ENCODE measurements at places on chromosomes 3 and 15.

DNA sequence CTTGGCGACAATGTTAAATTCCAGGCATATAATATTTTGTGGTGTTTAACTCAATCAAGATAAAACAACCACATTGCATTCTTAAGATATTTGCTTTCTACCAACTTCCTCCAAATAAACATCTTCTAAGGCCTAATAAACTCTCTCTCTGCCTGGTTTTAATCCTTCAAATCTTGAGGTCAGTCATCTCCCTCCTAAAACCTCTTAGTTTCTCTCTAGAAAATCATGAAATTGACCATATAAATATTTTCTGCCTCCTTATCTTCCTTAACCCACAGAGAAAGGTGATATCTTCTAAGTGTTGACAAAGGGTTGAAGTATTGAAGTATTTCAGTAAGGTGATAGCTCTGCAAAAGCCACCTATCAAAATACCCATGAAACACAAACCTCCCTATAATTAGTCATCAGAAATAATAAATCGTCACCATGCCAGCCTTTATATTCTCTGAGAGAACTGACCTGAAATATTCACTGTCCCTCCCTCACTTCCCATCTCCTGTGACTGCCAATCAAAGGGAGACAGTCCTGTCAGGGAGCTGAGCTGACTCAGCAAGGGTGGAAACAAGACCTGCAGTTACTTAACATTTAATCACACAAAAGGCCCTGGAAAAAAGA is 1261.1 kb downstream of the ROBO1 start:
- no peak for DNase-seq

- DNase-seq, result no peak
These were observed 27.9 kb downstream of the CYP8B1 start for GRCh38 chr3:42847731-42848130.

GRCh38 chr3:60504827-60505457 is 746.3 kb downstream of the FHIT start:
- DNase-seq, result no peak

DNA sequence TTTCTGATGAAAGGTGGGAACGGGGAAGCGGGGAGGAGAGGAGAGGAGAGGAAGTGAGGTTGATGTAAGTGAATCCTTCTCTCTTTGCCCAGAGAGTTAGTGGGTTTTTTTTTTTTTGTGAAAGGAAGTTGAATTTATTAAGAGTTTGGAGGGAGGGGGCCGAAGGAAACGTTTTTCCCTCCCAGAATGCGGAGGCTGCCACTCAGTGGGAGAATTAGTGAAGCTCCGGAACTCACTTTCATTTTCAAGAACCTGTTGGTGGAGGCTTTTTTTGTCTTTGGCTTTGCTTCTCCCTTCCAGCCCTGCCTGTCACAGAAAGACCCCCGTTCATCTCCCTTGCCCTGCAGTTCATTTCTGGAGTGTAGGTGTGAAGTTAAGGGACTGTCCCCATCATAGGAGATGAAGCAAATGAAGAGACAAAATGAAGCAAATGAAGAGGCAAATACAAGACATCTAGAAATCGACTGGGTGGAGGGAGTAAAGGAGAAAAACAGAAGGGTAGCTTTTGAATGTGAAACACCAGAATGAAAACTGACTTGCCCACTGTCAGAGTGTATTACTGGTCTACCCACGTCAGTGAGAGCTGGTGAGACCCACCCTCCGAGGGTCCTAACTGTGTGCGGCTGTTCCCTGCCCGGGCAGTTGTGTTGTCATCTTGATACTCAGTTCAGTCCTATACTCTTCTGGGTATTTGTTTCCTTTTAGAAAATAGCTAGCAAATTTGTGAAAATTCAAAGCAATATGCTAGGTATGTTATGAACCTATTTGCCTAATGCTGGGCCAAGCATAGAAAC is 91.5 kb downstream of the ITPR1 start:
- DNase-seq, result no peak

DNA sequence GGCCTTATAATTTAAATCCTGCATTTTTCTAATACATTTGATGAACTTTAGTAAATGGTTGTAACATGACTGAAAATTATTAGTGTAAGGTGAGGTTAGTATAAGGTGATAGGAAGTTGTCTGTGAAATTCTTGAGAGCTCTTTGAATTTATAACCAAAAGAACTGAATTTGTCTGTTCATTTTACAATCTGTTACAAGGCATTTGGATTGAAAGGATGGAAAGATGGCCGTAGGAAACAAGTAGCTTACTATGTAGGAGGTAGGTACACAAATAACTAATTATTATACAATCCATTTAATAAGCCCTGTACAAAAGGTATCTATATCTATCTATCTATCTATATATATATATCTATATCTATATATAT is 6.6 kb downstream of the DIPK2A start:
- DNase-seq, result no peak

DNA sequence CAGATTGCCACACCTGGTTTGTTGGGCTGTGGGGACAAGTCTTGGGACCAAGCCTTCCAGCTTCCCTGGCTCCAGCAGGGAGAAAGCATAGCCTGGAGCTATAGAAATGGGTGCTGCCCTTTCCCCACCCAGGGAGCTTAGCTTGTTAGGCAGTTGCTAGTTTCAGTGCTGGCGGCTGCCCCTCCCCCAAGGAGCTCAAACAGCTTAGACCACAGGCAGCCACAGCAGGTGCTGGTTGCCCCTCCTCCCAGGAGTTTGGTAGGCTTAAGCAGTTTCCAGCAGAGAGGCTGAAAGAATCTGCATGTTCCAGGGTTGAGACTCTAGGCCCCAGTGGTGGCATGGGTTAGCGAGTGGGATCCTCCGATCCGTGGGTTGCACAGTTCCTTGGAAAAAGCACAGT is 889.7 kb downstream of the IGSF11 start:
- no peak for DNase-seq

- DNase-seq, result no peak
These were observed 7.4 kb downstream of the RPL14 start for GRCh38 chr3:40464339-40465110.

DNA sequence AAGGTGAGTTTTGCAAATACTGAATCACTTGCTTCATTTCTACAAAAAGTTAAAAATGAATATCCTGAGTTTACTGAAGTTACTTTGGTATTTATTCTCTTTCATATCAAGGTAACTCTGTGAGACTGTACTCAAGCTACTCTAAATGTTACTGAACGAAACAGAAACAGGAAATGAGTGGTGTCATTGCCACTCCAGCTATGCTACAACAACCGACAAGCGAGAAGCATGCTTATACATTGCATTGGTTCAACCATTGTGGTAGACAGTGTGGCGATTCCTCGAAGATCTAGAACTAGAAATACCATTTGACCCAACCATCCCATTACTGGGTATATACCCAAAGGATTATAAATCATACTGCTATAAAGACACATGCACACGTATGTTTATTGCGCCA is 313.2 kb upstream of the THBS1 start:
- DNase-seq, result no peak

GRCh38 chr15:76169018-76169417 is 109.2 kb downstream of the TMEM266 start:
- no peak for DNase-seq

DNA sequence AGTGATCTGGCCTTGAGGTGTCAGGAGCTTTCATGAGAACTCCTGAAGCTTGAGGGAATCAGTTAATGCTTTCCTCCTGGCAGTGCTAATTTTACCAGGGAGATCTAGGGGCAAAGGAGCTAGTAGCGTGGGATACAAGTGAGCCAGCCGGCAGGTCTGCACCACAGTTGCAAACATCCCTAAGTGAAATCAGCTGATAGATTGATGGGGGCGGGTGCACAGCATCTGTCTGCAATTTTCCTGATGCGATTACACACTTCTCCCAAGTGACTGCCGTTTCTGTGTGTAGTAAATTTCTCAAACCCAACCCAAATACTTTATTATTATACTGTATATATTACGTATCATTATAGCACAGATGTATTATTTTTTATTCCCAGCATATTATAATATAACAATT is 304.5 kb downstream of the AGBL1 start:
- DNase-seq, result no peak

DNA sequence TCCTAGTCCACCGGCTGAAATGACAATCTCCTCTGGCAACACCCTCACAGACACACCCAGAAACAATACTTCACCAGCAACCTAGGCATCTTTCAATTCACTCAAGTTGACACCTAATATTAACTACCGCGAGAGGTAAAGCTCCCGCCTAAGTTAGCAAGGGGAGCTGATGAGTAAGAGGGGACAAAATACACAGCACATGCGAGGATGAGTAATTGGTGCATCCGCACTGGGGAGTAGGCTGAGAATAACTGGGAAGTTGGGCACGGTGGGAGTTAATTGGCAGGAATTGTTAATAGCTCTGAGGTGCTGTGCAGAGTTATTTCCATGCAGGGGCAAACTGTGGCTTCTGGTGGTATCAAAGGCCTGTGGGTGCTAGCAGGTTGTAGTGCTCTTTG is 14.5 kb upstream of the PLD1 start:
- DNase-seq, result no peak
